Hematopoietic multipotent progenitor cell treated with erythropoietin and hydrocortisone succinate and interleukin-3 and kit ligand, for 4 days (in vitro differentiated cells): ENCODE measurements at places on chromosomes 2 and 18.
A peak's percentile ranks its signal among the peaks of the same experiment; 100 is the strongest.

DNA sequence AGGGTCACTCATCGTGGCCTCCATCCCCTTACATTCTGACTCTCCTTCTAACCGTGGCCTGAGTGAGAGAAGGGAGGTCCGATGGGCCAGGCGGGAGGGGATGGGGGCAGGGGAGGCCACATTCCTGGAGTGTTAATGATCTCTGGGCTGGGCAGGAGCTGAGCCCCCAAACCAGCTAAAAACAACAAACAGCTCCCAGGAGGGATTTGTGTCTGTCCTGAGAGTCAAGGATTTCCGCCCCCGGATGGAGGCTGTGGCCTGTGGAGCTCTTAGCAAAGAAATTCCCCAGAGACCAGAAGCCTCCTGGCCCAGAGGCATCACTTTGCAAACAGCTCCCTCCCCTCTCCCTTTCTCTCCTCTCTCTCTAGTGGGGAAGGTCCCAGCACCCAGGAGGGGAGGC, 23.5 kb downstream of the EMX1 start:
- no peak for DNase-seq

GRCh38 chr18:76604935-76605240, 109.8 kb upstream of the ZNF516 start:
- DNase-seq, result no peak

- no peak for DNase-seq
Observed at GRCh38 chr2:147888680-147889079, 43.9 kb downstream of the ACVR2A start.

GRCh38 chr2:54480025-54480424, 23.9 kb downstream of the SPTBN1 start:
- DNase-seq, result no peak

DNA sequence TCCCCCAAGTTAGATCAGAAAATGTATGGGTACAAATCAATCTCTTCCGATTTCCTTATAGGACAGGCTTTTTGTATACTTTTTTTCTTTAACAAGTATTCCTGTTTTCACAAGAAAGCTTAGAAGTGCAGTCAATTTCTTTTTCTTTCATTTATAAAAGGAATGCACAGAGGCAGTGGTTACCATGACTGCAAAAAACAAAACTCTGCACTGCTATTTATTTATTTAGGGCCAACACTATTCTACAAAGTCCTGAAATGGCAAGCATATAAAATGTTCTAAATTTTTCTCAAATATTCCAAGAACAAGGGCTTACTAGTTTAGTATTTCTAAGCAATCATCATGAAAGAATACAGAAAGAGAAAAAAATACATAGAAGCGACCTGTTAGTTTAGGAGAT, 22.2 kb downstream of the ATAD2B start:
- DNase-seq, result no peak

- DNase-seq, result peak; percentile 9
Observed at GRCh38 chr2:104975851-104976250, 62.0 kb upstream of the MRPS9 start.

- DNase-seq, result no peak
Observed at GRCh38 chr2:226862623-226863022, 26.8 kb downstream of the RHBDD1 start.

DNA sequence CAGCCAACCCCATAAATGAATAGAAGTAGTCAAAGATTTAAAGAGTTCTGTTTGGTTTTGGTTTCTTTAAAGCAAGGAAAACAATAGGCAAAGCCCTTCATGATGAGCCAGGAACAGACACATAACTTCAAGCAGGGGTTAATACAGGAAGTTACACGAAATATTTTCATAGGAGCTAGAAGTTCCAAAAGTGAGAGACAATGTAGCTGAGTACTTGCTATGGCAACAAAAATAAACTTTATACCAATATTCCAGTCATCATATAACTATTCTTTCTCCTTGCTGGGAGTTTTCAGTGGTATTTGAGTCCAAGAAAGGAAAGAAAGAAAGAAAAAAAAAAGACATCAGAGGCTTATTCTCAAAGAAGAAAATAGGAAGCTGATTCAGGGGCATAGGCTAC, 56.2 kb downstream of the COBLL1 start:
- DNase-seq, result no peak

DNA sequence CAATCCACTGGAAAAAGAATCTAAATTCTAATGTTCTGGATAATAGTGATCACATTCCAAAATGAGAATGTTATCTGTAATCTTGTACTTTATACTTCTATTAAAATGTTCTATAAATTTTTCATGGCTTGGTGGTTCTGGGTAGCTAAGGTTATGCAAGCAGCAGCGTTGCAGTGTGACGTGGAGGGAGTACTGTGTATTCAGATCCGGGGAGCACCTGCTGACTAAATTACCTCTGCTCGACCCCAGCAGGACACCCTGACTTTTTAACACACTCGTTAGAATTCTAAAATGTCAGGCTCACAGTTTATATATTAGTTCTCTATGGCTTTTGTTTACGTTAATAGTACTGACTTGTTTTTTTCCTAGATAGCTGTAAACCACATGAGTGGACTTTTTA, 13.0 kb downstream of the ATIC start:
- no peak for DNase-seq

DNA sequence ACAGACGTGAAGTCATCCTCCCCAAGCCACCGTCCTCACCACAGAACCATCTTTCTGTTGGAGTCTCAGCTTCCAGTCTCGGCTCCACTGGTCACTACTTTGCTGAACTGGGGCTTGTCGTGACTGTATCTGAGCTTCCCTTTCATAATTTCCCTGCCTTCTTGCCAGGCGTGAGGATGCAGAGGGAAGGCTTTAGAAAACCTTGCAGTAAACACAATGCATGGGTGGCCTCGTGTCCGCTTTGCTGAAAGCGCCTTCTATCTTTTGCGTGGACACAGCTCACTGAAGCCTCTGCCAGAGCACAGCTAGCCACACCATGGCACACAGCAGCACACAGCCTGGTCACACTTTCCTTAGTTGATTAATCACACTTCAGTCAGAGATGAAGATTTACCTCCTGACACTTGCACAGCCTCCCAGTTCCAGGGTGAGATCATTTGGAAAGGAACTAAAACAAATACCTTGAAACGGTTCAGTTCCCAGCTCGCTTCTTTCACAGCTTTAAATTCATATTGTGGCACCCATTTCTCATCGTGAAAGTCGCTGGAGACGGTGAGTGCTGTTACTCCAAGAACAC, 2.8 kb upstream of the GPR45 start:
- no peak for DNase-seq

- DNase-seq, result no peak
Observed at GRCh38 chr18:47334966-47335365, 83.5 kb upstream of the SKOR2 start.

DNA sequence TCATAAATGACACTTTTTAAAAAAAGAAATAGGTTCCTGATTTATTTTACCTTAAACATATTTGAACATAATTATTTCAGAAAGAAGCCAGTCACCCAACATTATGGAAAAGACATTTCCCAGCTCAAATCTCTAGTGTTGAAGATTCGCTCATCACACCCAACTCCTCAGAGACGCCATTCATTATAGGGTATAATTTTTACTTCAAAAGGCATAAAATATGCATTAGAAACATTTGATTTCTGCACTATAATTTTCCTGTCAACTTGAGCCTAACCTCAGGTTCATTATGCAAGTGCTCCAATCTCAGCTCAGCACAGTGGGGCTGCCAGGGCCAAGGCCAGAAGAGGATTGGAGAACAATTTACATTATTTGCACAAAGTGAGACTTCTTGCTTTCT, 58.8 kb upstream of the TTN start:
- DNase-seq, result no peak

- DNase-seq, result no peak
Observed at GRCh38 chr2:187233811-187234210, 214.2 kb downstream of the CALCRL start.

DNA sequence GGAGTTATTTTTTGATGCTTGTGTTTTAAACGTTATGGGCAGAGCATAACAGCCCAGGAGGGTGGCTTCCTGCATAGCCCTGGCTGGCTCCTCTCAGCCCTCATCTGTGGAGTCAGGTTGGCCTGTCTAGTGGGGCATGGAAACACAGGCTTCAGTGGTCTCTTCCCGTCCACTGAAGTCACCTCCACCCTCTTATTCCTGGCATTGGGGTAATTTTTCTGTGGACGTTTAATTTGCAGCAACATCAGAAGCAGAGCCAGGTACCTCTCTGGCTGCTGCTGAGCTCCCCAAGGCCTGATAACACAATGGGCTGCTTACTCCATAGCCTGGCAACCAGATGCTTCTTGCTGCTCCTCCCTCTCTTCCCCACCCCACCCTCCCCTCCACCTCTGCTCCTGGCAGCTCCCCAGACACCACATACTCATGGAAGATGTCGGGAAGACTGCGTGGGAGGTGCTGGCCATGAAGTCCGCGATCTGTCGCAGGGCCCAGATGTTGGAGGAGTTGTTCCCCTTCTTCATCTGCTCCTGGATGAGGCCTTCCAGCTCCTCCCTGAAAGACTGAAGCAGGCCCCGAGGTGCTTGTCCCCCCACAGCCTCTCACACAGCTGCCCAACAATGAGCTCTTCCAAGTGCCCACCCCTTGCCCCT, 64.0 kb downstream of the ADD2 start:
- no peak for DNase-seq

GRCh38 chr2:47194410-47194809, 39.3 kb upstream of the STPG4 start:
- no peak for DNase-seq

GRCh38 chr2:235433860-235434259, 60.0 kb upstream of the AGAP1 start:
- DNase-seq, result peak; percentile 42

- no peak for DNase-seq
Observed at GRCh38 chr2:188813857-188814256, 160.3 kb upstream of the COL3A1 start.

- no peak for DNase-seq
Observed at GRCh38 chr2:13289310-13289709, 572.6 kb downstream of the TRIB2 start.

DNA sequence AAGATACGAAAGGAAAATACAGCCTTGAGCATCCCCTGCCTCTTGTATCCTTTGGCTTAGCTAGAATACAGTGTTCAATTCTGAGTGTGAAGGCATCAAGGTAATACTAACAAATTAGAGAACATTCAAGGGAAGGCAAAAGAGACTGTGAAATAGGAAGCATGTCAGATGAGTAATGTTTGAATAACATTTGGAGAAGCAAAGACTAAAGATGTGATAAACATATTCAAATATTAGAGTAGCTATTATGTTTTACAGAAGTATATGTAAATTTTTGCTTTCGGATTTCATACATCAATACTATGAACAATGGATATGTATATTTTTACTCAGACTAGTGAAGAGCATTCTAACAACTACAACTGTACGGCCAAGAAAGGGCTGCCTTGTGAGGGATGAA, 161.7 kb upstream of the FN1 start:
- DNase-seq, result no peak

GRCh38 chr2:204869132-204869823, 324.0 kb downstream of the PARD3B start:
- no peak for DNase-seq

GRCh38 chr2:47009253-47009767, 93.7 kb upstream of the MCFD2 start:
- no peak for DNase-seq

GRCh38 chr2:96404446-96405373, 69.1 kb downstream of the NCAPH start:
- DNase-seq, result no peak

DNA sequence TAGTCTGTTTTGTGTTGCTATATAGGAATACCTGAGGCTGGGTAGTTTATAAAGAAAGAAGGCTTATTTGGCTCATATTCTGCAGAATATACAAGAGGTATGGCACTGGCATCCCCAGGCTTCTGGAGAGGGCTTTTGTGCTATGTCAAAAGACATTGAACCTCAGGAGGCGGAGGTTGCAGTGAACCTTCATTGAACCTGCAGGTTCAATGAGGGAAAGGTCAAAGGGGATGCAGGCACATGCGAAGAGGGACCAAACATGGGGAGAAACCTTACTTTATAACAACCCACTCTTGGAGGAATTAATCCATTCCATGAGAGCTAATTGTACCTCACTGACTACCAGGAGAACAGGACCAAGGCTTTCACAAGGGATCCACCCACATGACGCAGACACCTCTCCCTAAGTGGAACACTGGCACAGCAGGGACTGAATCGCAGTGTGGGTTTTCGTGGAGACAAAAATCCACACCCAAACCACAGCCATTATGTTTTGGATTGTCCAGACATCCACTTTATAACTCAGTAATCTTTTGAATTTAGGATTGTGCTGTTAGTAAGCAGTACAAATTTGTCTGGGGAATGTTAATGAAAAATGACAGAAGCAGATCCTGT, 4.1 kb upstream of the SERPINB8 start:
- no peak for DNase-seq

DNA sequence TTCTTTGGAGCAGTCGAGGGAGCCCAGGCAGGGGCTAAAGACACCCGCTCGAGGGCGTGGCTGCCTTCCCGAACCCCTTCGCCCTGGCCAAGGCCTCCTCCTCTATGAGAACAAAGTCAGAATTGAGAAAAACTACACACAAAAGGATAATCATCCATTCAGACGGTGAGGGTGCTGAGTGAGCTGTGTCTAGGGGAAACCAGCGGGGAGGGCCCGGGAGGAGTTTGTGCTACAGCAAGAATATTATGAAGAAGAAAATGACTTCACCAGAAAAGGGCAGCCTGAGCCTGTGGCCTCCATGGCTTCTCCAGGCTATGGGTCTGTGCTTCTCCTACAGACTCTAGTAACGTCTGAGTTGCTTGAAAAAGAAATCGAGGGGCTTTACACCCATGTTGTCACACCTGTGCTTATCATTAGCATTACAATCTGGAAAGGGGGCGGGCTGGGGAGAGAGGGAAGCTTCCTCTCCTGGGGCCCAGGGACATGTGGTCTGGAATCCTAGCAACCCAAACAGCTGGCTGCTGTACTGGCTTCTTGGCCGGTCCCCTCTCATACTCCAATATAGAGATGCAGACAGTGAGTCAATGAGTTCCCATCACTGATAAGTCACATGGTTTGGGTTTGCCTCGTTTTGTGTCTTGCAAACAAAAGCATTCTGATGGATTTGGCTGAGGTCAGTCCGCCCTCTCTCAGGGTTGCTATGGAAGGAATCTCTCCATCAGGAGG, 52.0 kb upstream of the ARL4C start:
- DNase-seq, result no peak

DNA sequence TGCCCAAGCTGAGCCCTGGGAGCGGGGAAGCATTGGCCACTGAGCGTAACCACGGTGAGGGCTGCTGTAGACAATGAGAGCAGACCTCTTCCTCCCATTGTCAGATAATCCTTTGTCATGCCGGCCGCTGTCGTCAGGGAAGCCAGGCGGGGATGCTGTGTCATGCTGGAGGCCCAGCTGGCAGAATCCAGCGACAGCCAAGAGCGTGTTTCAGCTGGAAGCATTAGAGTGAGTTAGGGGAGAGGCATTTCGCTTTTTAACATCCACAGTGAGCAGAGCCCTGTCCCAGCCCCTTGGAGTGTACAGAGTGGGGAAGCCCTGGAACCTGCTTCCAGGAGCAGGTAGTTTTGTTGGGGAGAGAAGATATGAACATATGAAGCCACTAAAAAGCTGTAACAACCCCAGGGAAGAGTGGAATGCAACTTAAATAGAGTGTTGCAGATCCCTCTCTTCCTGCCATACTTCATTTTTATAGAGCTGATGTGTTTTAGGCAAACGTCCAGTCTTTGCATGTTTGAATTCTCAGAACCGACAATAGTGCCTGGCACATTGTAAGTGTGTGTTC, 7.0 kb downstream of the CTIF start:
- DNase-seq, result peak; percentile 90

GRCh38 chr2:122749405-122749804, 994.0 kb downstream of the TSN start:
- no peak for DNase-seq
